ENCODE measurements at places on chromosomes 13 and 19.

DNA sequence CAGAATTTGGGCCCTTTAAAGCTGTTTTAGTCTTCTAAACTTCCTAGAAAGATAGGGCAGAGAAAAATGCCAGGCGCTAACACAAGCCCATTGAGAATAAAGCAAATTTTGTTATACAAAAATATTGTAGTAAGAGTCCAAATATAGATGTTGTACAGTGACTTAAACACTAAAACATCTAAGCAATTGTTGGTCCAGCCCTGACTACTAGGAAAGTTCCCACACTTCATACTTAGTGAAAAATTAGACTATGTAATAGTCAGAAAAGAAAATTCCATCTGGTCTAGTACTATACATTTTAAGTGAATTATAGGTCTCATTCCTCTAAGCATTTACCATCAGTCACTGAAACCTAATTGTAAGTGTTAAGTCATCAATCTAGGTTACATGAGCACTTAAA lies 1518.3 kb upstream of the SLC10A2 start:
- no peak for DNase-seq

DNA sequence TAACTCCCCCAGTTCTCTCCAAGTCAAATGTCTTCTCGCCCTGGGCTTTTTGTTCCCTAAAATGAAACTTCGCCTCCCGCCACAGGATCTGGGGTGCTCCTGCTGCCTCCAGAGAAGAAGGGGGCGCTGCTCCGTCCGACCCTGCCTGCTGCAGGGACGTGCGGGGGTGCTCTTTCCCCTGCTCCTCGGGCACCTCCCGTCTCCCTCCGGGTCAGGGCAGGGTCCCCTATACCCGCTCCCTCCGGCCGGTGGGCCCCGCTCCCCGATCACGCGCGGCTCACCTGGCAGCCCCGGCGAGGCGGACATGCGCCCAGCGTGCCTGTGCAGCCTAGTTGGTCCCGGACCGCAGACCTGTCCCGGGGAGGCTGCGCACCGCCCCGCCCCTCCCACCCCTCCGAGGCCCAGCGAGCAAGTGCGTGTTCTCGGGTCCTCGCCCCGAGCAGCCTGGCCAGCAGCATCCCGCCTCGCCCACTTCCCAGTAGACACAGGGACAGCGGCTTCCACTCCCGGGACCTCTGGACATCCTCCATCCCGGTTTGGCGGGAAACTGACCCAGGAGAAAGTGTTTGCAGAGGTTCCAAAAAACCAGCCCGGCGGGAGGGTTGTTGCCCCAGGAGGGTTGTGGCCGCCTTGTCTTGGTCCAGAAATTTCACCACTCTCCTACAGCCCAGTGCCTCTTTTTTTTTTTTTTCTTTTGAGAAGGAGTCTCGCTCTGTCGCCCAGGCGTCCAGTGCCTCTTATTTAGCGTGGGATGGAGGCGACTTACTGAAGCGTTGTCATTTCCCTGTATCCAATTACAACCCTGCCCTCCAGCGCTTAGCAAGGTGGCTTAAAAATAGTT lies at the start of gene OXGR1:
TSS of gene OXGR1 (minus strand) at position 460 of the 841 bp plus-strand sequence. CDS start 6,717 bp downstream, outside the sequence.
- no peak for DNase-seq

DNA sequence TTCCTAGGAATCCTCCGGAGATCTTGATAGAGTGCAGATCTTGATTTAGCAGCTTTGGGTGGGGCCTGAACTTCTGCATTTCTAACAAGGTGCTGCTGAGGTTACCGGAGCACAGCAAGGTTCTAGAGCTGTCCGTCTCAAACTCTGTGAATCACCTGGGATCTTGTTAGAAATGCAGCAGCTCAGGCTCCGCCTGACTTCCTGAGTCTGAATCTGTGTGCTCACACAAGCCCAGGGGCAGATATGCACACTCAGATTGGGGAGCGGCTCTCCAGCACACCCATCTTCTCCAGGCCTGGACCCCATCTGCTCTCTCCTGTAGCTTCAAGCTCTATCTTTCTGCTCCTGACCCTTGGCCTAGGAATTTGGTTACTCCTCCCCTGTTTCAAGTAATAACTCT lies 3.5 kb upstream of the TEX26 start:
- no peak for DNase-seq

GRCh38 chr19:49672131-49672919 lies 4.7 kb upstream of the PRMT1 start:
- DNase-seq = no peak

GRCh38 chr19:35223084-35223790 lies 5.3 kb downstream of the FAM187B start:
- DNase-seq = no peak

DNA sequence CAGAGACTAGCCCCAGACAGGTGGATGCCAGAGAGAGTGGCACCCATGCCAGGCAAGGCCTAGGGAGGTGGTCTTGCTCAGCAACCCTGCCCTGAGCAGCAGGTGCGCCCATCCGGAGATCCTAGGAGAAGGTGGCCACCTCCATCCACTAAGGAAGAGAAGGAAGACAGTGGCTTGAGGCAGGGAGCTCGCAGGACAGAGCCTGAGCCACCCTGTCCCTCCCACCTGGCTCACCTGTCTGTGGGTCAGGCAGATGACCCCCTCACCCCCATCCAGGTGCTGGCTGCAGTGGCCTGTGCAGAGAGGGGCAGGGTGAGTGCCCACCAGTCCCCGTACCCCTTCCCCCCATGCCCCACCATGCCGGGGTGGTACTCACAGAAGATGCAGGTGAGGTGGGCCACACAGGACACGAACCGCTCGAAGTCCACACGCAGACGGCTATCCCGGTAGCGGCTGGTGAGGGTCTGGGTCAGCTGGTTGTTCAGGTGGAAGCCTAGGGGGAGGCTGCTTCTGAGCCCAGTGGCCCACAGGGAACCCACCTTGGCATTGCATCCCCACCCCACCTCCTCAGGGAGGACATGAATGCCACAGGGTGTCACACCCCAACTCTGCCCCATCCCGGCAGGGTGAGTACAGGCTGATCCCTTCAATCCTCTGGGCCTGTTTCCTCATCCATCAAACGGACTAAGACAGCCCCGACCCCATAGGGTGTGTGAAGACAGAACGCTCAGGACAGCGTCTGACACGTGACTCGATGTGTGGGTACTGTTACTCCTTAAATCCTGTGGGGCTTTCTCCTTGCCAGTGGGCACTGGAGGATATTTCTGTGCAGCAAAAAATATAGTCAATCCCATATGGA lies 13.3 kb downstream of the CAPN12 start:
- no peak for DNase-seq

DNA sequence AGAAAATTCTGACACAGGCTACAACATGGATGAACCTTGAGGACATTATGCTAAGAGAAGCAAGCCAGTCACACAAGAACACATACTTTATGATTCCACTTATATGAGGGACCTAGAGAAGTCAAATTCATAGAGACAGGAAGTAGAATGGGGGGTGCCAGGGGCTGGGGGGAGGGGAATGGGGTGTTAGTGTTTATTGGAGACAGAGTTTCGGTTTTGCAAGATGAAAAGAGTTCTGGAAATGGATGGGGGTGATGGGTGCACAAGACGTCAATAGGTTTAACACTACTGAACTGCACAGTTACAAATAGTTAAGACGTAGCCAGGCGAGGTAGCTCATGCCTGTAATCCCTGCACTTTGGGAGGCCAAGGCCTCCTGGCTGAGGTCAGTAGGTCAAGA lies 3.5 kb upstream of the ZNF787 start:
- no peak for DNase-seq

DNA sequence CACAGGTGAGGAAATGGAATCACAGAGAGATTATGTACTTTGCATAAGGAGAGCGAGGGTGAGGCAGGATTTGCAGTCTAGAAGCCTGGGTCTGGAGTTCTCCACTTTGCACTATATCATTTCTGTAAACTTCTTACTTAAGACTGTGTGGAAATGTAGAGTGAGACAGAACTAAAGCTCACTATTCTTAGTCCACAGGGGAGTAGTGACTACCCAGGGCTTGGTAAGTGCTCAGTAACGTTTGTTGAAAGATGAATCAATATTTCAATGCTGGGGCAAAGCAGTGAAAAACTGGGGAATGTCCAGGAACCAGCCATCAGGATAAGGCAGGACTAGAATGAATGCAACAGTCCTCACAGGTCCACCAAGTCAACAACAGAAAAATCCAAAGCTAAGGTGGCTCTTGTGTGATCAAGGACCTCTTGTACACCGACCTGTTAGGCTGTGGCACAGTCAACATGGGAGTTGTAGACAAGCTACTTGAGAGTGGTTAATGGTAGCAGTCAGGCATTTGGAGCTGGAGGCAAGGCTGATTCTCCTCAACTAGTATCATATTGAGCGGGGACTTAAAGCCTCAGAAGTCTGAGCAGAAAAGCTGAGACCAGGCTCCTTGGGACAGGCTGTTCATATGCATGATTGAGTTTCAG lies 929 bp upstream of the TNFSF13B start:
- DNase-seq = no peak

DNA sequence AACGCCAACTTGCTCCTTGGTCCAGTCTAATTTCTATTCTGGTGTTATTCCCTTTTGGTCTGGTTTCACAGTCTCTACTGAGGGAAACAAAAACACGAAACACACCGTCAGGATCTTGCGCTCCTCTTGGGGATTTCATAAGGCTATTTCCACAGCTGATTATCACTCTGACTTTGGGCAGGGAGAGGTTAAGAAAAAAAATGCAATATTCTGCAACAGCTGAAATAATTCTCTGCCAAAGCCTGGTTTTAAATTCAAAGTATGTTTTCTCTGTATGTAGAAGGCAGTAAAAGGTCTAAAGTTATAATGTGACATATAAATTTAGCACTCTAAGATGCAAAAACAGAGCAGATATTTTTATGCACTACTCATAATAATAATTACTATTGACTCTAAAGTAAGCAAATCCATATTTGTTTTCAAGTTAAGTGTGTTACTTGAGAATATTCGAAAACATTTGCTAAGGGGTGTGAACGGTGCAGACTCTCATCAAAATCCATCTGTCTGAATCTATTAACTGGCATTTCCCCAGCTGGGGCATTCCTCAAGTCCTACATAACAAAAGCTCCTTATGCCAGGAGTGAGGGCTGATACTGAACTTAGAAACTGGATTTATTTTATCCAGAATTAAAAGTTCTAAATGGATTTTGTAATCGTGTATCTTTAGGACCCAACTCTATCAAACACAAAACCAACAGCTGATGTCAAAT lies 38.4 kb upstream of the STARD13 start:
- no peak for DNase-seq

- DNase-seq = no peak
Observed at GRCh38 chr13:42964761-42965161, 27.3 kb downstream of the EPSTI1 start.

GRCh38 chr19:20879501-20879900 lies 43.5 kb upstream of the ZNF85 start:
- DNase-seq = no peak

DNA sequence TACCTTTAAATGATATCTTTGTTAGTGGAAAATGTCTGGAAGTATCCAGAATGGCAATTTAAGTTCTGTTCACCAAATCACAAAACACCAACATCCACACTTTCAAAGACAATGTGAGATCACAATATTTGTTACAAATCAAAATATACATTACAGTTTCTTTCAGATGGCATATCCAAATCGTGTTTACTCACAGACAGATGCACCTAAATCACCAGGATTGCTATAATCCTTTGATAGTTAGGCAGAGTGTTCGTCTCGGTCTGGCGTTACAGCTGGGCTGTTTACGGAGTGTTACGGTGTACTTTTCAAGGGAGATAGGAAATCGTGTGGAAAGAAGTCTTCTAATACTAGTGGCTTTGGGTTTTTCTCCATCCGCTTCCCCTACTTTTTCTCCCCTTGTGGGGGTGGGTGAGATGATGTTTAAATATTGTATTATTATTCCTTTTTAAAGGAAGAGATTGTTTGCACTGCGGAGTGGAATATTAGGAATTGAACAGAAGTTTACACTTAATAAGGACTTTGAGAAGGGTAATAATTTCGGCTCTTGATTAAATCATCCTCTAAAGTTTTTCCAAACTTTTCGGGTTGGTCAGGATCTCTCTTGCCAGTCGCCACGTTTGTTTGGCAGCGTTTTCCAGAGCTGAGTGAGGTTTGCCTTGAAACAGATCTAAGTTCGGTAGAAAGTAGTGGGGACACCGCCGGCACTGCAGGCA lies 1.8 kb downstream of the MAB21L1 start:
- DNase-seq = no peak

DNA sequence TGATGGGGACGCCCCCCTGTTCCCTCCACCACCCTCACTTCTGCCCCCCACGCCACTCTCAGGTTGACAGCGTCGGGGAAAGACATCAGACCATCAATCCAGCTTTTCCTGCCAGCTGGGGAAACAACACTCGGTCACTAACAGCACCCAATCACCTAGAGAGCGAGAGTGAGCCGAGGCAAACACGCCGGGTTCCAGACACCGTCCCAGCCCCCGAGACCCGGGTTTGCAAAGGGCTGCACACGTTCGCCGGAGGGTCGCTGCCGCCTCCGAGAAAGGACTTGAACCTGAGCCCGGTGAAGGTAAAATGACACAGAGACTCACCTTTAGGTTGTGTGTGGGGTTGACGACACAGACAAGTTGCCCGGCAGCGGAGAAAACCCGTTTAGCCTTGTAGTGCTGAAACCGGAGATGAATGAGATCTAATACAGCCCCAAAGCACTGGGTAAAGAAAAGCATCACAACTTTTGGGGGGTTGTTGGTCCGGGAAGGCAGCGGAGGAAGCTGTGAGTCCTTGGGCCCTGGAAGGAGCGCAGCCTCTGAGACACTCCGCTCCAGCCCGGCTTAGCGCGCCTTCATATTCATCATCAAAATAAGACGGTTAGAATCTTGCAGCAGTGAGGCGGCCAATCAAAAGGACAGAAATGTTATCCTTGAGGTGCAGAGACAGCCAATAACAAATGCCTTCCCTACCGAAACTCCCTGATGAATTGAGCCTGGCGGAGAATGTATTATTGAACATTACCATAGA lies at the start of gene SIAH3:
TSS of gene SIAH3 (minus strand) at position 583 of the 751 bp plus-strand sequence. CDS start at position 459, 124 bp downstream.
- DNase-seq = no peak

DNA sequence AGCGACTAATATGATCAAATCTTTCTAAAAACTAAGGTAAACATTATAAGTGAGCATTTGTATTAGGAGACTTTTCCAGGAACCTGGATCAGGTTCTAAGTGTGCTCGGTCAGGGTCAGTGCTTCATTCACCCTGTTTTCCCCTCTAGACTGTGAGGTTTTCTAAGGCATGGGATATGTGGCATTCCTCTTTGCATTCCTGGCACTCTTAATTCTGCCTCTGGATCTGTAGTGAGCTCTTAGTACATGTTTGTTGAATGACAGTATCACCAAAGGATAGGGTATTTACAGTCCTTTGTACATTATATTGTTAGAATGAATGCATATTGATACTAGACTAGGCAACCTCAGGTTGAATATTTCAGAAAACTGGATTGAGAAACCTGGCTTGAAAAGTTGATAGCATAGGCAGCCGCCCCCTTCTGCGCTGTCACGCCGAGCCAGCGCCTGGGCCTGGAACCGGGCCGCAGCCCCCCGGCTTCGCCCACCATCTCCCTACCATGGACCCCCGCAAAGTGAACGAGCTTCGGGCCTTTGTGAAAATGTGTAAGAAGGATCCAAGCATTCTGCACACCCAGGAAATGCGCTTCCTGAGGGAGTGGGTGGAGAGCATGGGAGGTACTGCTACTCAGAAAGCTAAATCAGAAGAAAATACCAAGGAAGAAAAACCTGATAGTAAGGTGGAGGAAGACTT lies 156.5 kb downstream of the KCNRG start:
- DNase-seq = no peak
